ENCODE measurements at places on chromosomes 1 and 21.

GRCh38 chr1:64061430-64062104 is 141.9 kb upstream of the UBE2U start:
- no peak for DNase-seq

GRCh38 chr1:53023546-53023945 is 38.5 kb upstream of the PODN start:
- DNase-seq: no peak

DNA sequence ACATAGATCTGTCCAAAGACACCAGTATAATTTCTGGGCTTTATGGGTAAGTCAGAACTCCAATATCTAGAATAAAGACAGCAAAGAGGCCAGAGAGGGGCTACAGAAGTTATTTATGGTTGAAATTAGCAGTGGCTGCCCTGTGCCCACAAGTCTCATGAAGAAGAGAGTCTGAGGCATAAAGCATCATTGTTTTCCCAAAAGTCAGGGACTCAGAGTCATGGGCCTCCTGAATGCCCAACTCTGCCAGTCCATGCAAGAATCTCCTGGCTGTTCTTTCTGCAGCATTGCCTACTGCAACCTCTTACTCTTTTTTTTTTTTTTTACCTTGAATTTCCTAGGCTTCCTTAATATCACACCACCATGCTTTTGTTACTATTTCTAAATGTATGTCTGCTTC is 49.6 kb downstream of the PLPP3 start:
- no peak for DNase-seq

- DNase-seq: no peak
These were observed 106.8 kb upstream of the C1orf174 start for GRCh38 chr1:4006676-4007374.

DNA sequence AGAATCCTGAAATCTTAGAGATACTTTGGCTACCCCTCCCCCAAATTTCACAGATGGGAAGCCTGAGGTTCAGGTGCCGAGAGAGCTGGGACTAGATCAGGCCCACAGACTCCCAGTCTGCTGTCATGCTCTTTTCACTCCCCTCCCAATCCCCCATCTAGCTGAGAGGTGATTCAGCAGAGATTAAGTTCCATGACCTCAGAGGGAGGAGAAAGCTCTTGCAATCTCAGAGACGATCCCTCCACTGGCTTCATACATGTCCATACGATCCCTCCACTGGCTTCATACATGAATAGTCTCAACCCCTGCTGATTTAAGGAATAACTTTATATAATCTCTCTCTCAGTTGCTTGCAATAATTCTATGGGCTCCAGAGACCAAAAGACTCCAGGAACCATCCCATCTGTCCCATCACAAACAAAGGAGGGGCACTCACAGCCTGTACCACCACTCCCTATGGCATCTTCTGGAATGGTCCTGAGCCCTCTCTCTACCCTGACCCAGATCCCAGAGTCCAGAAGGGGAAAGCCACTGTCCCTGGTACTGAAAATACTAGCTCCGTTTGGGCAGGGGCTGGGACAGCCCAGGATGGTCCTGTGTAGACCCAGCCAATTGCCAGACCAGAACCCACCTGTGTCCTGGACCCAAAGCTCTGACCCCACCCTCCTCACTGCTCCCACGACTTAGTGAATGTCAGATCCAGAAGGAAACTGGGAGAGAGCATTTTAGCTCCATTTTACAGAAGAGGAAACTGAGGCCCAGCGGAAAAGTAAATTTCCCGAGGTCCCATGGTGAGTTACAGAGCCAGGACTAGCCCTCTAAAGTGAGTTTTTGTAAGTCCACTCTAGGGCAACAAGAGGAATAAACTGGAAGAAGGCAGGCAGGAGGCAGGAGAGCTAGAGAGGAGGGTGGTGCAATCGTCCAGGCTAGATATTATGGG is 27.1 kb downstream of the RIMS3 start:
- DNase-seq: no peak
